Activated gamma-delta T cell (primary cell): ENCODE measurements at places on chromosomes 11 and 22.
A peak's percentile ranks its signal among the peaks of the same experiment; 100 is the strongest.

DNA sequence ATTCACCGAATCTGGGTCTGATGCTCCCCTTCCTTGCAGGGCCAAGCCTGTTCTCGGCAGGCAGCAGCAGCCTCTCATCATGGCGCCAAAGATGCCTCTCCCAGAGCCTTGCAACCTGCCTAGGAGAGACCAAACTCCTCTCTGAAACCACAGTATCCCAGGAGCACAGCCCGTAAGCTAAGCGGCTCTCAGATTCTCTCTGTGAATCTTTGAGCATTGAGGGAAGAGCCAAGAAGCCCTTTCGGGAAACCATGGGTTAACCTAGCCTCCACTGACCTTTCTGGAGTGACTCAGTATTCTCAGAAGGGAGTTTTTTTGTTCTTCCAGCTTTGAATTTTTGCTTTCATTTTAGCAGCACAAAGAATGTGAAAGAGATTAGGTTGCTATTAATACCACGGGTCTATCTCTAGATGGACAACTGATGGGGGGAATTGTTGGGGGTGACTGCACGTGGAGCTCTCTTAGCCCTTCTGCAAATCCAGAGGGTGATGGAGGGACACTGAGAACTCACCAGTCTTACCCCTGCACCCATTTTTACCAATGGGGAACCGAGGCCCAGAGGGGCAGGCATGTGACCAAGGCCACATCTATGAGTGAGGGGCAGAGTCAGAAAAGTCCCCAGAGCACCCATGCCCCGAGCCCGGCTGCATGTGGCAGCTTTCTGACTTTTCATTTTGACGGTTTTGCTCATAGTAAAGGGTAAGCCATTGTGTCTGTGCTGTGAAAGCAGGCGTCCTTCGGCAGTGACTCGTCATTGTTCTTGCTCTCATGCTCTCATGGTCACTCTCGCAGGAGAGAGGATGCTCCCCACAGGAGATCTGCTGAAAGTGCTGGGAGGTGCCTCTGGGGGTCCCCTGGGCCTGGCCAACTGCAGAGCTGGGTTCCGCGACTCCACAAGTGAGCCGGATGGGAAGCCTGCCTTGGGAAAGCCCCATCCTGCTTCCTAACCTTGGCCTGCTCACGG, 36.0 kb downstream of the IRAG1 start:
- no peak for DNase-seq

DNA sequence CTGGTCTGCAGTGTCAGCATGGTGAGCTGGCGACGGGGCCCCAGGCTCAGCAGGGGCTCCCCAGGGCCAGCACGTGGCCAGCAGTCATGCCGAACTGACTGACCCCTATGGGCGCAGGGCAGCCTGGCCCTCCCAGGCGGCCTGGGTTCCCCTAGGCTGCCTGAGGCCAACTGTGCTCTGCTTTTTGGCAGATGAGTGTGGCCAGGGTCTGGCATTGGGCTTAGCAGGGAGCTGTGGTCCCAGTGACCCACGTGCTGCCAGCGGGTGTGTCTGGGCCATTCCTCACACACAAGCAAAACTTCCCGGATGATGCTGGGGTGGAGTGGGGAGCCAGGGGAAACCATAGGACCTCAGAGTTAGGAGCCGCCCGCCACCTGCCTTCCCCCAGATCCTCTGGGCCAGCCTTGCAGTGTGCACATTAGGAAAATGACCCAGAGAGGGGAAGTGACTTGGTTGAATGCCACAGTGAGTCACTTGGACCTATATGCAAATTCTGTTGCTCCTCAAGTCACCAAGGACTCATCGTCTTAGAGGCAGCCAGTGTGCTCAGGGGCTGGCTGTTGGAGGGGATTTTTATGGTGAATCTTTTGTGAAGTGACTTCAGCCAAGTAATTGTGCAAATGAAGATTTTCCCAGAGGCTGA, 6.5 kb downstream of the ADORA2A start:
- no peak for DNase-seq

DNA sequence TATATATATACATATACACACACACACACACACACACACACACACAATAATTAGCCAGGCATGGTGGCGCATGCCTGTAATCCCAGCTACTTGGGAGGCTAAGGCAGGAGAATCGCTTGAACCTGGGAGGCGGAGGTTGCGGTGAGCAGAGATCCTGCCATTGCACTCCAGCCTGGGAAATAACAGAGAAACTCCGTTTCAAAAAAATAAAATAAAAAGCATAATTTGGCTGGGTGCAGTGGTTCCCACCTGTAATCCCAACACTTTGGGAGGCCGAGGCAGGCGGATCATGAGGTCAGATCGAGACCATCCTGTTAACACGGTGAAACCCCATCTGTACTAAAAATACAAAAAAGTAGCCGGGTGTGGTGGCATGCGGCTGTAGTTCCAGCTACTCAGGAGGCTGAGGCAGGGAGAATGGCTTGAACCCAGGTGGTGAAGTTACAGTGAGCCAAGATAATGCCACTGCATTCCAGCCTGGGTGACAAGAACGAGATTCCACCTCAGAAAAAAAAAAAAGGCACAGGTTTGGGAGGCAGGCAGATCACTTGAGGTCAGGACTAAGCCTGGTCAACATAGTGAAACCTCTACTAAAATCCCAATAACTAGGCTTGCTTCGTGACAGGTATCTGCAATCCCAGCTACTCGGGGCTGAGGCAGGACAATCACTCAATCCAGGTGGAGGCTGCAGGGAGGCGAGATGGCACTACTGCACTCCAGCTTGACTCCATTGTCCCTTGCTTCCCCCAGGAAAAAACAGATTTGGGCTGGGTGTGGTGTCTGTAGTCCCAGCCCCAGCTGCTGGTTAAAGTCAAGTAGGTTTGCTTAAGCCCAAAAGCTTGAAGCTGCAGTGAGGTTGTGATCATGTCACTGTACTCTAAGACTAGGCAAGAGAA, 11.8 kb upstream of the WDR74 start:
- no peak for DNase-seq

DNA sequence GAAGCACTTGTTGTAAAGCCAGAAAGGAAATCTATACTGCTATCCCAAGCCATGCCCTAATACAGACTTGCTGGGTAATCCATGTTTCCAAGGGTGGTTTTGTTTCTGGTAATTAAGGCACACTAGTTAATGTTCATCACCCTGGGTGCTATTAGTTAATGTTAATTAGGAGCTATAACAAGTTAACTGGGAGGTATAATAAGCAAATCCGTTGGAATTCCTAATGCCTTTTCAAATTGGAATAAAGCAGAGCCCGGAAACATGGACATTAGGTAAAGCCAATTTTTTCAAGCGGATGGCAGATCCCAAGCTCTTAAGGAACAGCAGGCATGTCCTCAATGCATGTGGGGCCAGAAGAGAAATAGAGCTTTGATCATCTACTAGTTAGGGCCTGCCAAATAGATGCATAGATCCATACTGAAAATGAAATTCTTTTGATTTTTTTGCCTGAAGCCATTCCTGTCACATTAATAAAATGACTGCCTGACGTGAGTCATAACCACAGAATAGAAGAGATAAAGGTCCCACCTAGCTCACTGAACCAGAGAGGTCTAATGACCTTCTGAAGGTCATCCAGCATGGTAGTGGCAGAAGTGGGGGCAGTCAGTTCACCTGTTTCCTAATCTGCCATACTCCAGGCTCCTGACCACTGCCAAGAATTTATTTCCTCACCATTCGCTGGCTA, 28.5 kb upstream of the CCDC34 start:
- no peak for DNase-seq

- DNase-seq: no peak
Observed at GRCh38 chr22:31230155-31230870, 18.2 kb downstream of the LIMK2 start.

GRCh38 chr22:38316364-38317121, 690 bp downstream of the CSNK1E start:
- DNase-seq: peak; percentile 54

- no peak for DNase-seq
Observed at GRCh38 chr11:69053546-69054396, 5.0 kb downstream of the TPCN2 start.

GRCh38 chr11:78800096-78800690, 225.5 kb upstream of the NARS2 start:
- DNase-seq: no peak

DNA sequence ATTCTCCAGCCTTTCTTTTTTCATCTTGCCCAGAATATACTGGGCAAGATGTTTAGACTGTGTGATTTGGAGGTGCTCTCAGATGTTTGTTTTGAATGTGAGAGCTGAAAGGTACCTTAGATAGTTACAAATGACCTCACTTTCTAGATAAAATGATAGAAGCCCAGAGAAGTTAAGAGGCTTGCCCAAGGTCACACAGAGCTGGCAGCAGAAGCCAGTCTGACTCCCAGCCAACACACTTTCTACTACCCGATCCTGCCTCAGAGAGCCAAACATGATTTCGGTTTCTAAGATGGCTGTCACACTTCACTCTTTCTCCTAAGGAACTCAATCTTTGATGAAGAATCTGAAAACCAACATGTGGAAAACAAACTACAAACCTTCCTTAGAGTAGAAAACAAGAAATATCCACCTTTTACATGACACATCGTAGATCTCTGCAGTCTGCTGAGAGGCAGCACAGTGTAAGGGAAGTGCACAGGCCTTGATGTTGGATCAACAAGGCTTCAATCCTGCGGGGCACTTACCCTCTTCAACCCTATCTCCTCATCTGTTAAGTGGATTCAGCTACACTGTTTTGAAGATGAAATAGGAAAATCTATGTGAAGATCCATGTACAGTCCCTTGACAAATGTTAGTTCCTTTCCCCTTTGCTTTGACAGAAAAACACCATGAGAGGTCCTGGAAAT, 58.6 kb downstream of the SYTL2 start:
- DNase-seq: no peak
